ENCODE measurements at places on chromosomes 7 and 10.

DNA sequence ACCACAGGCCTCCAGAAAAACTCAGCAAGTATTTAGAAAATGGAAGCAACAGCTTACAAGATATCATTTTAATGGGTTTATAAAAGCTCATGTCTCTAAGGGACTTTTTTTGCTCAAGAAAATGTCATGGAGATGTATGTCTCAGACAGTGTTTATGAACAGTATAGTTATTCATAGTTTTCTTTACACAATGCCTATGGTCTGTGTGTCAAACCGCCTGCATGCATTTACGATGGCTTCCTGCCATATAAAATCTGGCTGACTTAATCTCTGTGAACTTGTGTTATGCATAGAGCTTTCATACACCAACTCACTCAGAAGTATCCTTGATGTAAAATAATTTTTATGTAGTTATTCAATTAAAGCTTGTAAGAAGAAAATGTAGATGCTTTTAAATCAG lies 1314.2 kb upstream of the LRRTM3 start:
- DNase-seq, result no peak

GRCh38 chr7:4800487-4800886 lies 25.1 kb downstream of the AP5Z1 start:
- no peak for DNase-seq

GRCh38 chr10:63133821-63134557 lies 861 bp downstream of the NRBF2 start:
- peak; percentile 37 for DNase-seq

- no peak for DNase-seq
These were observed 124.8 kb upstream of the CCDC6 start for GRCh38 chr10:60031183-60031582.

DNA sequence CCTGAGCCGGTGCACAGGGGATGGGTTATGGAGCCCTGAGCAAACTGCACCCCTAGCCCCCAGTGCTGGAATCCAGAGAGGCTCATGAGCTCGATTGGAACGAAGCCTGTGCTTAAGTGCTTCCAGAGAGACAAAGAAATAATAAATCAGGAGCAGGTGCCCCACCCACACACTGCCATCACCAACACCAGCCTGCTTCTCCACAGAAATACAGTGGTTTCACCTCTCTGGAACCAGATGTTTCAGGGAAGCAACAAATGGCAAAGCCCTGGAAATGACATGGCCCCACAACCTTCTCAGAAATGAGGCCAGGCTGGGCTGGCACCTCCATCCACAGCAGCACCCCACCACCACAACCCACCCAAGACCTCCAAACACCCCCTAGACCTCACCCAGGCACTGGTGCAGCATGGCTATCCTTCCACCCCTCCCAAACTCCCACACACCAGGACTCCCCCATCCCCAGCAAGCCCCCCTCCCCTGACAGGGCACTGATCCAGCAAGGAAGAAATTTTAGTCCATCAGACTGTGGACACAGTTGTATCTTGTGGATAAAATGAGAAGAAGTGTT lies 4.1 kb upstream of the SLC18A3 start:
- no peak for DNase-seq

- DNase-seq, result no peak
These were observed 1.0 kb downstream of the STX1A start for GRCh38 chr7:73718438-73718881.

GRCh38 chr7:89133819-89134218 lies 338.3 kb upstream of the TEX47 start:
- DNase-seq, result peak; percentile 42

GRCh38 chr10:86390337-86391120 lies 23.9 kb upstream of the GRID1 start:
- no peak for DNase-seq

- no peak for DNase-seq
These were observed 365.5 kb downstream of the GALNT17 start for GRCh38 chr7:71497256-71497946.

DNA sequence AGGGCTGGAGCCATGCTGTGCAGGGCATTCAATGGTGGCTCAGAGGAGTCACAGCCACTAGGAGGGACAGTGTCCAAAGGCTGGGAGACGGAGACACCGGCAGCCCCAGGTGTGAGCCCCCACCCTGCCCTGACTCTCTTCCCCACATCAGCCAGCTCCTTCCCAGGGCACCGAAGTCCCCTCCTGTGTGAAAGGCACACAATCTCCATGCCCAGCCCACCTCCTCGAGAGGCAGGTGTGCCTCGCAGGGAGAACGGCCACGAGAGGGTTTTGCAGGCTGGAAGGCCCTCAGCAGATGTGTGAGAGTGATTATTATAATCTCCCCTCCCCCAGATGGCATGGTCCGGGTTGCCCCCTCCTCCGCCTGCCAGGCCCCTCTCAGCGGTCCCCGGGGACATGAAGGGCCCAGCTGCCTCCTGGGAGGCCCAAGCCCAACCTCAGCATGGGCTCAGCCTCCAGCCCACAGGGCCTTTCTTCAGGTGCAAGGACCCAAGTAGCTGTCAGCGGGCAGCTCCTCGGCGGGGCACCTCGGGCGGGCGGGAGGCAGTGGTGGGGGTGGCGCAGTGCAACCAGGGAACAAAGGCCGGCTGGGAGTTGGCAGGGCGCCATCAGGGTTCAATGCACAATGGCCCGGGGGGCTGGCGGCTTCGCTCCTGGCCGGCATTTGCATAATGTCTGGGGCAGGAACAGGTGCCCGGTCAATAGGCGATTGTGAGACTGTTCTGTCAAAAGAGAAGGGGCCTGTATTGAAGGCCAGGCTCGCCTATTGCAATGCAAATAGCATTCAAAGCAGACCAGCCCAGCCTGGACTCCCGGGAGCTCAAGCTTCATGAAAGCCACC lies 155.3 kb upstream of the ZMIZ1 start:
- DNase-seq, result peak; percentile 99

DNA sequence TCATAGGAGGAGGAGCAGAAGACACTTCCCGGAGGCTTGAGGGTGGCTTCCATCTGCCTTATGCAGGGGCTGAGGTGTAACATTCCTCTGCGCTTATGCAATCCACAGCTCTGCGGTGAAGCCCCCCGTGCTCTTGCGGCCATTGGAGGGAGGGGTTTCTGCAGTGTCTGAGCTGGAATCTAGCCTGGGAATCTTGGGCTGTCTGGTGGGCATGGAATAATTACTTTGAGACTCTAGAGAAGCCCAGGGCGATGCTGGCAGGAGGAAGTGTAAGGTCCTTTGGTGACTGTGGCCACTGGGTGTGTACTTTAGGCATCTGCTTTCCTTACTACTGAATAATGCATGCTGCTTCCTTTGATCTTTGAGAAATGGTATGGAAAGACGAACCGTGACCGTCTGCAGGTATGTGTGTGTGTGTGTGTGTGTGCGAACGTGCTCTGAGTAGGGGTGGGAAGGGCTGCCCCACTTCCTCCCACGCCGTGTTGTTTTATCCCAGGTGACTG lies 181.0 kb downstream of the PRPF18 start:
- no peak for DNase-seq
